Left lung (tissue), 14 donors: ENCODE measurements at places on chromosomes 12 and 14.

DNA sequence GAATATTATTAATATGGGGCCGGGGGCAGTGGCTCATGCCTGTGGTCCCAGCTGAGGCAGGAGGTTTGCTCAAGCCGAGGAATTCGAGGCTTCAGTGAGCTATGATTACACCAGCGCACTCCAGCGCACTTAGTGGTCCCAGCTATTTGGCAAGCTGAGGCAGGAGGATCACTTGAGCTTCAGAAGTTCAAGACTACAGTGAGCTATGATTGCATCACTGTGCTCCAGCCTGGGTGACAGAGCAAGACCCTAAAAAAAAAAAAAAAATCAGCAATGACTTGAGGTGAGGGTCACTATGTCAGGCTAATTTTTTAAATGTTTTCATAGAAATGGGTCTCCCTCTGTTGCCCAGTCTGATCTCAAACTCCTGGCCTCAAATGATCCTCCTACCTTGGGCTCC is 243.4 kb downstream of the RBM19 start:
- no peak for DNase-seq
- no peaks in the 10 kb centered on the region for H3K36me3 ChIP-seq
- no peaks in the 10 kb centered on the region for H3K4me1 ChIP-seq
- H3K27ac ChIP-seq = no peak overlapping the region
- no peak overlapping the region for H3K4me3 ChIP-seq

- DNase-seq = no peak
- H3K4me1 ChIP-seq = no peaks in the 10 kb centered on the region
- no peak overlapping the region for H3K4me3 ChIP-seq
- H3K27ac ChIP-seq = no peak overlapping the region
- no peaks in the 10 kb centered on the region for H3K36me3 ChIP-seq
Measured at GRCh38 chr12:27206801-27207502, 37.1 kb upstream of the STK38L start.

GRCh38 chr12:108381787-108382436 is 42.8 kb upstream of the CMKLR1 start:
- DNase-seq = no peak
- H3K4me3 ChIP-seq = no peak overlapping the region
- H3K27ac ChIP-seq = no peak overlapping the region
- H3K27me3 ChIP-seq = no peaks in the 10 kb centered on the region
- H3K4me1 ChIP-seq = no peaks in the 10 kb centered on the region

GRCh38 chr12:55704824-55705718 is 2.6 kb downstream of the ITGA7 start:
- no peak overlapping the region for H3K27ac ChIP-seq
- H3K36me3 ChIP-seq = no peaks in the 10 kb centered on the region
- peaks cover 36% of the 10 kb centered on the region for H3K27me3 ChIP-seq
